ENCODE measurements at places on chromosomes 16 and 17. TPM values are rescaled to one million over a fixed set of nuclear protein-coding genes. Genes with fewer than 3 reads are reported as not detected.

DNA sequence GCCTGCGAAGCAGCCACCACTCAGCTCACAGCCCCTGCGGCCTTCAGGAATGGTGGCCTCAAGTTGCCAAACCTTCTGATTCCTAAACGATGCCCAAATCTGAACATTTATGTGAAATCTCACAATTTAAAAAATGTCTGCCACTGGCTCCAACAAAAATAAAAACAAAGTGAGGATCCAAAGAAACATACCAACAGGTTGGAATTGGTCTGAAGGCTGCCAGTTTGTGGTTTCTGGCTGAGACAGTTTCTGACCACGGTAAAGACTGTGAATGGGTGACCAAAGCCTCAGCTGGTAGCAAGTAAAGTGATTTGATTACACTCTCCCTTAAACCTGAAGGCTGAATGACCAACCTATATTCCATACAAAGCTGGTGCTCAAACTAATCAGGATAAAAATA is 24.9 kb downstream of the LITAFD start:
- peak; percentile 42 for DNase-seq

DNA sequence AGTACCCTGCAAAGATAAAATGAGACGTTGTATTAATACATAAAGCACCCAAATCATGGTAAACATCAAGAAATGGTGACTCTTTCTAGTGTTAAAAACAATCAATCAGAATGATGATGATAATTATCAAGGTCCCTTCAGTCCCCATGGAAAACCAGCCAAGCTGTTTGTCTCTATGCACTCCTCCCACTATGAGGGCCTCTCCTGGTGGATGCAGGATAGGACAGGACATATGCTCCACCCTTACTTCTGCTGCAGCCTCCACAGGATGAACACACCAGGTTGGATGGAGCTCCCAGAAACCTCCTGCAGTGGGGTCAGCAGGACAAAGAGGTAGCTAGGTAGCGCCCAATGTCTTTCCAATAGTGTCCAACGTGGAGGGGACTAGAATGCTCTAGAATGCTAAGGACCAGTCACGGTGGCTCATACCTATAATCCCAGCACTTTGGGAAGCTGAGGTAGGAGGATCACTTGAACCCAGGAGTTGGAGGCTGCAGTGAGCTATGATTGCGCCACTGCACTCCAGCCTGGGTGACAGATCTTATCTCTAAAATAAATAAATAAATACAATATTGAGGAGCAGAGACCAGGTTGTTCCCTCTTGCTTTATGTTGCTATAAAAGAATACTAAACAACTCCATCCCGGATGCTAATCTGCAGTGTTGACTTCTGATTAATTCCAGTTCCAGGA is 9.9 kb upstream of the KDM8 start:
- DNase-seq = no peak

DNA sequence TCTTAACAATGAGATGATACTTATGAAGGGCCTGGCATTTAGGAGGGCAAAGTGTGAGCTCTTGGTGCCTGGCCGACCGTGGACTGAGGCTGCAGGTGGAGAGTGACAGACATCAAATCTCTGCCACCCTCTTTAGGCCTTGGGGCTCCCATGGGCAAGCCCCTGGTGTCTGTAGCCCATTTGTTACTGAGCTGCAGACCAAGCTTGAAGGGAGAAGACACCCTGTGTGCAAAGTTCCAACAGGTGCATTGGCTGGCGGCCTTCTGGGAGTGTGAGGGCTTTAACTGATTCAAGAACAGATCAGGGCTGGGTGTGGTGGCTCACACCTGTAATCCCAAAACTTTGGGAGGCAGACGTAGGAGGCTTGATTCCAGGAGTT is 789 bp upstream of the CTRL start:
- DNase-seq = no peak

GRCh38 chr16:21326459-21326858 is 48.4 kb upstream of the CRYM start:
- DNase-seq = no peak

TPSB2 gene
- not detected for total RNA-seq

Measured in fibroblast of lung (primary cell).